Airway epithelial cell (primary cell): ENCODE measurements at places on chromosomes 7 and 10. TPM values are rescaled to one million over a fixed set of nuclear protein-coding genes. Genes with fewer than 3 reads are reported as not detected.

Gene NOS3
- 0.49 and 0.51 TPM in 2 replicates for total RNA-seq

Gene MAGI2
- 0.21 and 0.28 TPM in 2 replicates for total RNA-seq

Gene ZNF786
- total RNA-seq = 6.0 and 8.6 TPM in 2 replicates

Gene CNPY4
- total RNA-seq = 4.8 and 7.4 TPM in 2 replicates

Gene GCC1
- 18.0 and 19.5 TPM in 2 replicates for total RNA-seq

Gene TRIM50
- total RNA-seq = not detected in 2 replicates
